NCI-H1105 (cell line): ENCODE measurements at places on chromosomes 5 and 9.

GRCh38 chr5:31463351-31463750, 68.5 kb downstream of the DROSHA start:
- DNase-seq, result no peak

- DNase-seq, result peak; percentile 68
Observed at GRCh38 chr5:4576908-4577307, 563.2 kb upstream of the ADAMTS16 start.

GRCh38 chr5:159480849-159481248, 150.6 kb upstream of the IL12B start:
- DNase-seq, result no peak

DNA sequence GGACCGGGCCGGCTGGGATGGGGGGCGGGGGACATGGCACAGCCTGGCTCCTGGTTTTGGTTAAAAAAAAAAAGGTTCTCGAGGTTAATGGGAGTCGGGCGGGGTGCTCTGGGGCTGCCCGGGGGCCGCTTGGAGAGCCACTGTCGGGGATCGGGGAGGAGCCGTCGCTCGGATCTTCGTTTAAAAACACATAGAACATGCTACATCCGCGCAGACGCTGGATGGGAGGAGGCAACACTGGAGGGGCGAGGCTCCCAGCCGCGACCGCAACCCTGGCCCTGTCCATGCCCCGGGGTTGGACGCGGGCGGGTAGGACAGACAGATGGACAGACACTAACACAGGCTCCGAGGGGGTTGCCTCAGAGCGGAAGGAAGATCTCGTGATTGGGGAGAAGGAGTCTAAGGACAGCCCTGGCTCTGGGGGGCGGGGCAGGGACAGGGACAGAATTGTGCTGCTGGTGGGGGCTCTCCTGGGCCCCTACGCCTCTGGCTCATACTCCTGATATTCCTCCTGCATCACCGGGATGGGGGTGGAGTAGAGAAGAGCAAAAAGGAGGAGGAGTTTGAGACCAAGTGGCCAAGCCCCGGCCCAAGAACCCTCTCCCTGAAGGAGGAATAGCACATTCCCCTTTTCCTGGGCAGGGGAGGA, 9.9 kb downstream of the SNCB start:
- no peak for DNase-seq

- DNase-seq, result no peak
Observed at GRCh38 chr9:38012767-38013450, 56.1 kb downstream of the SHB start.

DNA sequence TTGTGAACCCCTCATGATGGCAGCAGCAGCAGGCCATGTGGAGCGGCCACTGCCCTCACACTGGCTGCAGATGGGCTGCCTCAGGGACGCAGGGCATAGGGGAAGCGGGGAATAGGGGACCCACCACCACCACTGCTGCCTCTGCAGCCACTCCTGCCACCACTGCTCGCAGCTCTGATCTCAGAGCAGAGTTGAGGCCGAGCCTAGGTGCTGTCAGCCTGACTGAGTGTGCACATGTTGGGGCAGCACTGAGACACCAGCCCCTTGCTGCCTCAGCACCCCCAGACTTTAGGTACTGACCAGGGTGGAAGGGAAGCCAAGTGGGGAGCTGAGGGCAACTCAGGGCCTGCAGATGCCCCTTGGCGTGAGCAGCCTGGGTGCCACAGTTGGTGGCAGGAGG, 843.9 kb upstream of the DMAC1 start:
- DNase-seq, result no peak

GRCh38 chr5:118988866-118989180, 476 bp upstream of the DTWD2 start:
- DNase-seq, result no peak

- no peak for DNase-seq
Observed at GRCh38 chr9:89786655-89787054, 181.8 kb downstream of the GADD45G start.

DNA sequence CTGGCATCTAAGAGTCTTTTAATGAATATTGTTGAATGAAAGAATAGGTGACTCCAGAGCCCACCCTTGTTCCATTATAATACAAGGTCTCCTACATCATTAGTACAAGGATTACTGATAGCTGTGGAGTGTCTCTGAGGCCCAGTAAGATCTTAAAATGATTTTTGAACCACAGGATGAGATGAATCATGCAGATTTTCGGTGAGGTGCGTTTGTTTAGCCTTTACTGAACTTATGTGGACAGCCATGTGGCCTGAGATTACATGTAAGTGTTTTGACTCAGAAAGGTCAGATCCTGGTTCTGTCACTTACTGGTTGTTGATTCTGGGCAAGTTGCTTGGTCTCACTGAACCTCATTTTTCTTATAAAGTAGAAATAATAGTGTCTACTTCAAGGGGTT, 21.6 kb downstream of the NFX1 start:
- DNase-seq, result no peak

GRCh38 chr5:110478895-110479294, 247.6 kb downstream of the TMEM232 start:
- no peak for DNase-seq
